ENCODE measurements at places on chromosomes 3 and 15. TPM values are rescaled to one million over a fixed set of nuclear protein-coding genes. Genes with fewer than 3 reads are reported as not detected.
A peak's percentile ranks its signal among the peaks of the same experiment; 100 is the strongest.

Gene CLDN16
- total RNA-seq, result not detected

DNA sequence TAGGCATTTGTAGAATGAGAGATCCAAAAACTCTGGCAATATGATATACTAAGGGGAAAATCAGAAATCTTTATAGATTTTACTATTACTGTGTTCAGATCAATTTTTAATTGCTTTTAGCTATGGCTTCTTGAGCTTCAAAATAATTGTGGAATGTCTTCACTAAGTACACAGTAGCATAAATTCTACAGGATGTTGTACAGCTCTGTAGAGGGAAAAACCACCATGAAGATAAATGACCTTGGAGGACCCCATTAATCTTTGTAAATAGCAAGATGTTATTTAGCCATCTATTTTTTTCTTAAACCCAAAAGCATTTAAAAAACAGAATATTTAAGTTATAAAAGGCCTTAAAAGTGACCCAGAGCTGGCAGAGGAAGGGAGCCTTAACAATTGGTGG lies 43.9 kb upstream of the FNDC3B start:
- H3K27ac ChIP-seq, result no peak overlapping the region
- H3K4me3 ChIP-seq, result no peak overlapping the region
- H3K27me3 ChIP-seq, result no peaks in the 10 kb centered on the region

GRCh38 chr3:143269741-143270140 lies 150.2 kb downstream of the CHST2 start:
- no peaks in the 10 kb centered on the region for H3K36me3 ChIP-seq
- no peak for DNase-seq
- H3K4me3 ChIP-seq, result no peak overlapping the region
- H3K27me3 ChIP-seq, result no peaks in the 10 kb centered on the region
- H3K27ac ChIP-seq, result no peak overlapping the region
- H3K4me1 ChIP-seq, result no peaks in the 10 kb centered on the region

Gene CHRNA5
- 29.3 TPM for total RNA-seq

- peaks cover 18% of the 10 kb centered on the region for H3K36me3 ChIP-seq
- no peaks in the 10 kb centered on the region for H3K4me1 ChIP-seq
Observed at GRCh38 chr3:119219069-119219468, 21.6 kb downstream of the B4GALT4 start.

Gene GRIP2
- total RNA-seq, result 6.9 TPM

Gene KBTBD8
- total RNA-seq, result 26.0 TPM

DNA sequence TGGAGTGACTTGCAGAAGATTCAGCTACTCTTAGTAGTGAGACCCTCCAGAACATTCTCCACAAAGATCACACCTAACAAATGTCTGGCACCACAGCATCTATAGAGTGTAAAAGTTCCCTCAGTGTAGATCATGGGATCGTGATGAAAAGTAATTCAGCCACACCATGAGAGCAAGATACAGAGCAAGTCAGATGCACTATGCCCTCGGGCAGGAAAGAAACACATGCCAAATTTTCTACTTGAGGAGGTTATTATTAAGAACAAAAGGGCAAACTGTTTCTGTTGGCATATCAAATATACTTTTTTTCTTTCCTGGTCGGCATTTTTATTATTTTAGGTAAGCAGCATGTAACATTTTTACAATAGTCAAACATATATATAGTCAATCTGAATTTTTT lies 44.8 kb upstream of the SNTN start:
- DNase-seq, result no peak
- no peak overlapping the region for H3K27ac ChIP-seq
- H3K4me3 ChIP-seq, result no peak overlapping the region
- H3K27me3 ChIP-seq, result no peaks in the 10 kb centered on the region
- H3K4me1 ChIP-seq, result no peaks in the 10 kb centered on the region

DNA sequence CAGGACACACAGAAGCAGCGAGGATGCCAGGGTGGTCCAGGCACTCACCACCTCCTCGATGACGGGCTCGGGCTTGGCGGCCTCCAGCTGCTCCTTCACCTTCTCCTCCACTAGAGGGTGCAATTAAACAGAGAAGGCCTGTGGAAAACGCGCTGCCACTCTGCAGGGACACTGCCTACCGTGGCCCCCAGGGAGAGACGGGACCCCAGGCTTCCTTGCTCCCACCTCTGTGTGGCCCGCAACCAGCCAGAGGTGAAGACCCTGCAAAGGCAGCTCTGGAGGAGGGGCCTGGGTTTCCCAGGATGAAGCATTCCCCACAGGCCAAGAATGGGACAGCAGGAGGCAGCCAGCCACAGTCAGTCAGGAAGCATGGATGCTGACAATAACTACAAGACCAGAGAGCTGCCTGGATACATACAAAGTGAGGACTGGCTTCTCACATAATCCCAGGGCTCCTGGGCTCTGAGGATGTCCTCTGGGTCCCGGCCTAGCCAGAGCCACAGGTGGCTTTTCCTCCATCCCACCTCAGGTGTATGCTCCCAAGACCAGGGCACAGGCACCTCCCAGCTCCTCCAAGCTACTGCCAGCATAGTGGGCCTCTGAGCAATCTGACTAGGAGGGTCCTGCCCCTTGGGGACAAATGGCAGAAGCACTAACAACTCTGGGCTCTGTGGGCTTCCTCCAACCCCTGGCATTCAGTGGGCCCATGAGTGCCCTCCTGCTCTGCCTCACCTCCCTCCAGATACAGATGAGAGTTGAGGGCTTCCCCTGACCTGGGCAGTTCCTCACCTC lies 46.2 kb downstream of the PTH1R start:
- H3K27ac ChIP-seq, result no peak overlapping the region
- DNase-seq, result no peak
- no peaks in the 10 kb centered on the region for H3K27me3 ChIP-seq

DNA sequence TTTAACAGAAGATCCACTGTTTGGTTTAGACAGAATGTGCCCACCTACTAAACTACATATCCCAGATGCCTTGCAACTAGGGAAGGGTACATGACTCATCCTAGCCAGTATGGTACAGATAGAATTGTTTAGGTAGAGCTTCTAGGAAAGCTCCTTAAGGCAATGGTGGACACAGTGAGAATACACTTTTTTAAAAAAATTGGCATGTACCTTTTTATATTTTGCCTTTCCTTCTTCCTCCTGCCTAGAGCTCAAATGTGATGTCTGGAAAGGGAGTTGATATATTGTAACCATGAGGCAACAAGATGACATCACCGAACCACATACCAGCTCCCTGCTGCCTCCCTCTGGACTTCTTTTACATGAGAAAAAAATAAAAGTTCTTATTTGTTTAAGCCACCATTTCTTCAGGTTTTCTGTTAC lies 14.4 kb upstream of the C3orf80 start:
- no peak overlapping the region for H3K27ac ChIP-seq
- H3K4me1 ChIP-seq, result no peaks in the 10 kb centered on the region
- H3K4me3 ChIP-seq, result no peak overlapping the region
- H3K27me3 ChIP-seq, result no peaks in the 10 kb centered on the region

Gene ALCAM
- total RNA-seq, result 35.7 TPM

Gene TWF2
- total RNA-seq, result 65.2 TPM

Gene CHRM5
- not detected for total RNA-seq

Gene TNFAIP8L3
- total RNA-seq, result 0.67 TPM

Gene CPN2
- total RNA-seq, result not detected

Gene SCAANT1
- not detected for total RNA-seq

Gene CRYGS
- total RNA-seq, result 0.90 TPM

Gene EFHB
- total RNA-seq, result 1.3 TPM

DNA sequence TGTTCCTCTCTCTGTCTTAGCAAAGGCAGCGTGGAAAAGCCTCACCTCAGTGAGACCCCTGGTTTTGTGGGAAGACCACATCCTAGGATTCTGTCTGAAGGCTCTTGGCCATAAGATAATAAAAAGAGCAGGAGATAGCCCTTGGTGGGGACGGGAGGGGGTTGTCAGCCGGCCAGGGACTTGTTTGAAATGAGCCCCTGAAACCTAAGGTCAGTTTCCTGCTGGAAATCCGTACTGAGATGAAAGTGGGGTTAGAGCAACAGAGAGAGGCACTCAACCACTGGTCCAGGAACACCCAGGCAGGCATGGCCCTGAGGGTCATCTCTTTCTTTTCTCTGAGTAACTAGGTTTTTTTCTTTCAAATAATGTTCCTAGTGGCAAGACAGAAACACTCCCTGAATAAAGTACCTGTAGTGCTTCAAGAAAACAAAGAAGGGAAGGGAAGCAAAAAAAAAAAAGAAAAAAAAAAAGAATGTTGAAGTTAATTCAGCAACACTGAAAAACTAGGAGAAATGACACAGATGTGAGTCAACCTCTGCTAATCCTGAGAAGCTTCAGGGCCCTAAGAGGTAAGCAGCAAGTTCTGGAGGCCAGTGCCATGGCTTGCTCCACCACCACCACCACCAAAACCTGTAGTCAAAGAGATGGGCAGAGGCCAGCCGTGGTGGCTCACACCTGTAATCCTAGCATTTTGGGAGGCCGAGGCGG lies 3.2 kb downstream of the ITGB5 start:
- H3K4me3 ChIP-seq, result peak overlapping the region; percentile 27
- H3K27ac ChIP-seq, result 0 out of 2 replicates have a peak overlapping the region, but pooled peaks have one; percentile 14
- no peaks in the 10 kb centered on the region for H3K36me3 ChIP-seq
- no peaks in the 10 kb centered on the region for H3K27me3 ChIP-seq
- H3K4me1 ChIP-seq, result peaks cover 31% of the 10 kb centered on the region
- DNase-seq, result no peak

Gene SERPINI2
- 0.25 TPM for total RNA-seq

Gene PRICKLE2
- total RNA-seq, result 8.9 TPM

DNA sequence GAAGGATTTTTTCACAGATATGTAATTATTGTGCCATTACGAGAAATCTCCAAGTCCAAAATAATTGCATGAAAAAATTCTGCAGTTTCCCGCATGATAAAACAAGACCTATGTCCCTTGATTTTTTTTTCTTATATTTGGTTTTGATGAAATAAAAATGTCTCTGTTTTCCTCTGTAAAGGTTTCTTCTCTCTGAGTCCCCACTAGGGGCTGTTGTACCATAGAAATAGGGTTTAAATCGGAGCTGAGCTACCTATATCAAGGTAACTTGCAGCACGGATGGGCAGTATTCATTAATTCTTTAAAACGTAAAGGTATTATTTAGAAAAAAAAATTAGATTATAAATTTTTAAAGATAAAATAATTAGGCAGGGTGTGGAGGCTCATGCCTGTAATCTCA lies 66.6 kb upstream of the IGF1R start:
- H3K36me3 ChIP-seq, result no peaks in the 10 kb centered on the region
- no peaks in the 10 kb centered on the region for H3K4me1 ChIP-seq
- no peak overlapping the region for H3K27ac ChIP-seq
- H3K27me3 ChIP-seq, result no peaks in the 10 kb centered on the region
- DNase-seq, result no peak
- no peak overlapping the region for H3K4me3 ChIP-seq

Gene RAB6B
- 15.6 TPM for total RNA-seq

GRCh38 chr3:51802106-51802703 lies 23.2 kb upstream of the IQCF6 start:
- H3K27me3 ChIP-seq, result no peaks in the 10 kb centered on the region
- H3K27ac ChIP-seq, result no peak overlapping the region
- peaks cover 13% of the 10 kb centered on the region for H3K4me1 ChIP-seq

- H3K4me3 ChIP-seq, result no peak overlapping the region
Observed at GRCh38 chr15:74312445-74313007, 54.9 kb downstream of the CYP11A1 start.

Gene UNC13C
- total RNA-seq, result 0.13 TPM

Gene AMIGO3
- 2.9 TPM for total RNA-seq

All from H1 (cell line).